Stimulated activated CD8-positive, alpha-beta memory T cell treated with anti-CD3 and anti-CD28 coated beads, Interleukin-4, amount 100 ng/mL, for 1 hour (primary cell): ENCODE measurements at places on chromosomes 2 and 18.

GRCh38 chr18:36630917-36631316 is 197.9 kb downstream of the TPGS2 start:
- DNase-seq: no peak

DNA sequence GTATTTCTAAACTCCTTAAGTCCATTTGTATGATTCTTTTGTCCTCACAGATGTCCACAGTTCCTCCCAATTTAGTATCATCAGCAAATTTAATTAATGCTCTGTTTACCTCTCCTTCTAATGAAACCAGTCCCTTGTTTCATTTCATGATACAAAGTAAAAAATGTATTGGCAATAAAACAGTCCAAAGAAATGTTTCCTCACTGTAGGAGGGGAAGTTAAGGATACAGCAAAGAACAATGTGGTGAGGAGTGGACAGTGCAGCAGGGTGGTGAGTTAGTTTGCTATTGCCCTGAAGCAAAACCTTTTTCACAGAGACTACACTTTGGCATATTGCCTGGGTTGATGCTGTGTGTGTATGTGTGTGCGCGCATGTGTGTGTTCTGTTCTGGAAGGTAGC is 401.5 kb downstream of the ARHGAP15 start:
- DNase-seq: no peak

DNA sequence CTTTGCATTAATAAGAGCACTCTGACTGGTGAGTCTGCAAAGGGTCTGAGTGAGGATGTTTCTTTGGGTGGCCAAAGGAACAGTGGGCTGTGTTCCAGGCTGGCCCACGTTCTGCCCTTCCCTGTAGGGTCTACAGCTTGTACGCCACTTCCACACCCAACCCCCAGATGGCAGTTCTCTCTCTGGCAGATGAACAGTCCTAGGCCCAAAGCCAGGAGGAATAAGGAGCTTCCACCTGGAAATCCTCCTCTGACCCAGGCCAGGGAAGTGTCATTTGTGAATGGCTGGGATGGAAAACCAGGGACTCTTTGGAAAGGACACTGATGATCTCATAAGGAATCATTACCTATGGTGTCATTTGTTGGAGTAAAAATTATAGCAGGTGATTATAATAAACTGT is 6.6 kb downstream of the OTOF start:
- DNase-seq: no peak

GRCh38 chr2:160345071-160345764 is 145.1 kb upstream of the ITGB6 start:
- DNase-seq: no peak

- no peak for DNase-seq
These were observed 208.8 kb downstream of the CDH2 start for GRCh38 chr18:27967913-27968824.

- peak; percentile 68 for DNase-seq
These were observed 34.4 kb downstream of the LGALSL start for GRCh38 chr2:64488050-64488974.

GRCh38 chr2:215728504-215729065 is 284.8 kb downstream of the MREG start:
- no peak for DNase-seq

- no peak for DNase-seq
These were observed 19.0 kb downstream of the SNED1 start for GRCh38 chr2:241017228-241017940.

DNA sequence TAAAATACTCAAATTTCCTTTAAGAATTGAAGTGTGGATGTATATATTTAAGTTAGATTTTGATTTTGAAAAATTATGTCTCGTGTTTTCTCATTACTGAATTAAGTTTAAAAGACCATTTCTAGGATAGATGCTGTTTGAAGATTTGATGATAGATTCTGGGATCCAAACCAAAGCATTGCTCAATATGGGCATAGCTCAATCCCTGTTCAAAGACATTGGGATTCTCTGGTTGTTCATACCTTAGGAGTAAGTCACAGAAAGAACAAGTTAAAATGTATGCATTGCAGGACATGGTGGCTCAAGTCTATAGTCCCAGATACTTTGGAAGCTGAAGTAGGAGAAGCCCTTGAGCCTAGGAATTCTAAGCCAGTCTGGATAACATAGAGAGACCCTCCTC is 622.3 kb downstream of the ADCYAP1 start:
- no peak for DNase-seq

GRCh38 chr2:126672980-126673605 is 17.1 kb downstream of the GYPC start:
- no peak for DNase-seq

DNA sequence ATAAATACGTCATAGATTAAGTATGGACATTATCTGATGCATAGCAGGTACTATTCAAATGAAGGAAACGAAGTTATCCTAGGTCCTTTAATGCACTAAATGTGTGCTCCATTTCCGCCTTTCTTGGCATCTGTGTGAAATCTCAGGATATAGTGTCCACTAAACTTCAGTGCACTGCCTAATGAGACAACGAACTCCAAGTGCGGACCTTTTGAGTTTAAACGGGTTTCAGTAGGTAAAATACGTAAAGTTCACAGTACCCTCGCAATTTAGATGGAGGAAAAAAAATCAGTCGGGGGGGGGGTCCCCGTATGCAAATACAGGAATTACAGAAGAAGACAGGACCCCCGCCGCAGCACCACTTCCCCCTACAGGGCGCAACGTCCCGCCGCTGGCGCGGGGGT is 729 bp upstream of the REL start:
- DNase-seq: no peak

- DNase-seq: no peak
These were observed 149.9 kb downstream of the RPIA start for GRCh38 chr2:88841224-88841929.

DNA sequence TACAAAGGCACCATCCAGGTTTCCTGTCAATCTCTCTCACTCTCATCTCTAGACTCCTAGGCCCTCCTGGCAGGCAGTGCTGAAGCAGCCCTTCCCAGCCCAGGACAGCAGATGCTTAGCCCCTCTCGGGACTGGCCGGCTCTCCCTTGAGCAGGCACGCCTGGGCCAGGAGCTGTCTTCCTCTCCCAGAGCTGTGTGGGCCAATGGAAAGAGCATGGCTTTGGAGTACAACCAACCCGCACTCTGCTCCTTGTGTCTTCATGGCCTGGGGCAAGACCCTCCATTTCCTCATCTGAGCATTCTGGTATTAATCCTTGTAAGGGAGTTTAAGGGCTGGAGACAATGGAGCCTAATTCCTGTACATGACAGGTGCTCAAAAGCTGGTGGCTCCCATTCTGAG is 97.2 kb downstream of the CAPN13 start:
- no peak for DNase-seq

DNA sequence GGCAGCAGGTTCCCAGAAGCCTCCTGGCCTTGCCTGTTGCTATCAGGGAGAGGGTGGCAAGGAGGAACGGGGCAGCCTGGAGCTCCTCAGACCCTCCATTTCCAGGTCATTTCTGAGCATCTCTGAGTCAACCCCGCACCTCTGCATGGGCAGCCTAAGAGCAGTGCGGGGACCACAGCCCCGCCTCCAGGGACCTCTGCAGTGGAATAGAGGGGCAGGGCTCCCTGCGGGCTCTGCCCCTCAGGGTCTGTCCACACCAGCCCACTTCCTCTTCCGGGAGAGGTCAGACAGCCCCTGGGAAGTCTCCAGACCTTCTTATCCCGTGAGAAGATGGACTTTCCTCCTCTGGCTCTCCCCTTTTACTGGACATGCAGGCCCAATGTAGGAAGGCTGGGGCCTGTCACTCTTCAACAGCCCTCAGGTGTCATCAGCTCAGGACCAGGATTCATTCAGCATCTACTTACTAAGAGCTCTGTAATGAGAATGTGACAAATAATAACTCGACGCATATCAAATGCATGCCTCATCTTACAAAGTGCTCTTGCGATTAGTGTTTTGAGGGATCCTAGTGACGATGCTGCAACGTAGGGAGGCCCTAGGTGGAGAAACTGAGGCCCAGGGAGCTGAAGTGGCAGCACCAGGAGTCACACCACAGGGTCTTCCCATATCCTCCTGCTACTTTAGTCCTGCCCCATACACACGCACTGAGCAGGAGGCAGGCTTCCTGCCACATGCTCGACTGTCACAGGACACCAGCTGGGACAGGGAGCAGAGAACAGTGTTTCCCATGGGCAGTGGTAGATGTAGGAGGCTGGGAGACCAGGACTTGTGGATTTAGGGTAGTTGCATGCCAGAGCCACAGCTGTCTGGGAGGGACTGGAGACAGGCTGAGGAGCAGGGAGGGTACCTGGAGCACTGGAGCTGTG is 28.0 kb downstream of the SH2D6 start:
- no peak for DNase-seq

- no peak for DNase-seq
These were observed 67.1 kb upstream of the CCBE1 start for GRCh38 chr18:59764281-59764680.

GRCh38 chr2:150371044-150371818 is 116.2 kb downstream of the RND3 start:
- DNase-seq: no peak

DNA sequence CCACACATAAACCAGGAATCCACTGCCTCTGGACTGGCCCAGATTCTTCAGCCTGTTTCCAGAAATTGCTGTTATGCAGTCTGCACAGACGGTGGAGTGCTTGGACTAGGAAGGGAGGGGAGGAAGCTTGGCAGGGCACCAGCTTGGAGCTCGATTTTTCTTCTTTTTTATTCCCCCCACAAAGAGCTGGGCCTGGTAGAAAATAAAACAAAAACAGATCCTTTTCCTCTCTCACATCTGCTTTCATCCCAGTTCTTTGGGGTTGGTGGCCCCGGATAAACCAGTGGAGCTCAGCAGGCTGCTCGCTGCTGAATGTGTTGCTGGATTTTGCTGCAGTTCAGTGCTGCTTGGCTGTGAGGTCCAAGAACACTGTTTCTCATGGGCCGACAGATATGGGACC is 16.0 kb downstream of the LRRTM1 start:
- no peak for DNase-seq

DNA sequence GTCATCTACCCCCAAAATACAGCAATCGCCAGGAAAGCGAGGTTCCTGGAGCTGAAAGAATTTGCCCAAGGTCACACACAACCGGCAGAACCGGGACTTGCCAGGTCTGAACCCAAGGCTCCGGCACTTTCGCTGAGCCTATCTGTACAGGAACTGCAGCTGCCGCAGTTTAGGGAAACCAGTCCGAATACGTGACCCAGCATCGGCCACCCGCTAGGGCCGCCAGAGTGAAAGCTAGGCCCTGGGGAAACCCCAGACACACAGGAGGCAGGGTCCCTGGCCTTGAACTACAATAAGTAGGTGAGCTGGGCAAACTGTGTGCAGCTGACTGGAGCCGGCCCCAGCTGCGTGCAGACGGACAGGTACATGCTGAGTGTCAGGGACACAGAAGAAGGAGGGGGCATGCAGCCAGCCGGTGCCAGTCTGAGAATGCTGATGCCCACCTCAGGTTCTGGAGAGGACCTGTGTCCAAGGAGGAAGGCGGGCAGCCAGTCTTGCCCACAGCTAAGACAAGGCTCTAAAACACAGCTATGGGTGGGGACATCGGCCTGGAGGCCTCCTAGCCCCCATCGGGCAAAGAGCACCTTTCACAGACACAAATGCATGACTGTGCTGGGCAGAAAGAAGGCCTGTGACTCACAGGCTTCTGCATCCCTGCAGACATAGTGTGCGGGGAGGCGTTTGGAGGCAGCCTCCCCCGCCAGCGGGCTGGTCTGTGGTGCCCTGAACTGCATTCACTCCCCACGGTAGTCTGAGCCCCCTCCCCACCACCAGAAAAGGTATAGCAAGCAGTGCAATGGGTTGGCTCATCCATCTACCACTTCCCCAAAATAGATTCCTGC is 107.4 kb upstream of the ID2 start:
- DNase-seq: no peak
